Body of pancreas (tissue), 4 donors: ENCODE measurements at places on chromosomes 16 and 17.

- H3K4me3 ChIP-seq, result no peak overlapping the region
- H3K27me3 ChIP-seq, result no peaks in the 10 kb centered on the region
- peaks cover 50% of the 10 kb centered on the region for H3K4me1 ChIP-seq
- no peak overlapping the region for H3K27ac ChIP-seq
- no peaks in the 10 kb centered on the region for H3K36me3 ChIP-seq
These were observed 1.1 kb upstream of the LCMT1 start for GRCh38 chr16:25110387-25110947.

DNA sequence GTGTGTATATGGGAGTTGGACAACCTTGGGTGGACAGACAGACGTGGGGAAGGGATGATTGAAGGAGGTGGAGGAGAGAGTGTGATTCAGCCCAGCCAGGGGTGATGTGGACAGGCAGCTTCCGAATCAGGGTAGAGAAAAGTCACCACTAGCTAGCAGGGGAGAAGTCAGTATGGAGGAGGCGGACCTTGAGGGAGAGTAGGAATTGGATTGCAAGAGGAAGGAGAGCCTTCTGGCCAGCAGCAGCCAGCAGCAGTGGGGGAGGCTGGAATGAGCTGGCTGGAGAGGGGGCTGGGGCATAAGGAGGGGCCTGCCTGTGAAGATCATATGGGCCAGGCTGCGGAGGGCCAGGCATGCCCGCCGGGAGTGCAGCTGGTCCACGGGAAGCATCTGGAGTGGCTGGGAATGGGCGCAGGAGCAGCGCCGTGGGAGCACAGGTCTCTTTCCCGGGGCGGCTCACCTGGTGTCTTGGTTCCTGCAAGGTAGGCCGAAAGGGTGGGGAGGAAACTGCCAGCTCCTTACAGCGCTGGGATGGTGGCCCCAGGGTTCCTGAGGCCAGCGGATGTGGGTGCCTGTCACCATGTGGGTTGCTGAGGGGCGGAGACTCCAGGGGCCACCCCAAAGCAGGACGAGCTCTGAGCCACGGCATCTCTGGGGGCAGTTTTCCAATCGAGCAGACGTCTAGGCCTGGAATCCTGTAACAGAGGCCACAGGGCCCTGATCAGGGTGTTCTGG is 235.3 kb downstream of the SEC14L1 start:
- no peak overlapping the region for H3K4me3 ChIP-seq
- no peaks in the 10 kb centered on the region for H3K36me3 ChIP-seq
- peaks cover 95% of the 10 kb centered on the region for H3K4me1 ChIP-seq
- no peaks in the 10 kb centered on the region for H3K27me3 ChIP-seq

DNA sequence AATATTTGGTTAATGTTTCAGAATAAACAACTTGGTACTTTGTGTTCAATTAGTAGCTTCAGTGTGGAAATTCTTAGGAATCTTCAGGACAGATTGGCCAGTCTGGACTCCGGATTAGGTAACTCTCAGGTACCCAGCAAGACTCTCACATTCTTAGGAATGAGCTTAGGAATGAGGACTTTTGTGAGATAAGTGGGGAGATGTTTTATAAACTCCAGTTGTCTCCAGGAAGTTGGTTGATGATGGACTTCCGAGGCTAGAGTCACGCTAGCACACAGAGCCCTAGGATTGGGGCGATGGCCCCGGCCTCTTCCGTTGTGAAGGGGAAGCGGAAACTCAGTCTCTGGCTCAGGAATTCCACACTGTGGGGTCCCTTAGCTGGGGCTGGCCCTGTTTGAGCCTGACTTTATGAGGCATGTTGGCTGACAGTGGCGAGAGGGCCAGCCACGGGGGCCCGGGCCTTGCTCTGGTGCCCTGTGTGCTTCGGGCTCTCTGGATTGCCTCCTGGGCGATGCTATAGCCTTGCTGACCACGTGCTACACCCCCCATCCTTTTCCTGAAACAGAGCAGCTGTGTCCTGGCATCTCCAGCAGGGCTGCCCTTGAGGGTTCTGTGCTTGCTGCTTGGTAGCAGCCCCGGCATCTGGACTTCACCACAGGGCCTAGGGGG is 32.4 kb downstream of the RAB11FIP3 start:
- no peak overlapping the region for H3K4me3 ChIP-seq
- no peaks in the 10 kb centered on the region for H3K36me3 ChIP-seq
- no peaks in the 10 kb centered on the region for H3K27me3 ChIP-seq
- H3K4me1 ChIP-seq, result peaks cover 37% of the 10 kb centered on the region

- DNase-seq, result no peak
- no peaks in the 10 kb centered on the region for H3K27me3 ChIP-seq
- H3K4me3 ChIP-seq, result no peak overlapping the region
- H3K4me1 ChIP-seq, result peaks cover 38% of the 10 kb centered on the region
These were observed 19.1 kb downstream of the ETV4 start for GRCh38 chr17:43526886-43527648.

- H3K36me3 ChIP-seq, result no peaks in the 10 kb centered on the region
- peaks cover 6% of the 10 kb centered on the region for H3K4me1 ChIP-seq
- H3K27me3 ChIP-seq, result no peaks in the 10 kb centered on the region
- no peak for DNase-seq
These were observed 5.2 kb downstream of the PECAM1 start for GRCh38 chr17:64385187-64386083.

GRCh38 chr16:11564046-11564926 is 22.4 kb downstream of the LITAF start:
- no peaks in the 10 kb centered on the region for H3K36me3 ChIP-seq
- DNase-seq, result no peak
- peak overlapping the region; percentile 59 for H3K27ac ChIP-seq
- H3K27me3 ChIP-seq, result no peaks in the 10 kb centered on the region
- peaks cover 38% of the 10 kb centered on the region for H3K4me1 ChIP-seq

- H3K27ac ChIP-seq, result peak overlapping the region; percentile 48
- no peaks in the 10 kb centered on the region for H3K27me3 ChIP-seq
- peaks cover 71% of the 10 kb centered on the region for H3K4me1 ChIP-seq
- no peaks in the 10 kb centered on the region for H3K36me3 ChIP-seq
- H3K4me3 ChIP-seq, result no peak overlapping the region
These were observed 22.1 kb downstream of the MYO18A start for GRCh38 chr17:29158096-29158487.

DNA sequence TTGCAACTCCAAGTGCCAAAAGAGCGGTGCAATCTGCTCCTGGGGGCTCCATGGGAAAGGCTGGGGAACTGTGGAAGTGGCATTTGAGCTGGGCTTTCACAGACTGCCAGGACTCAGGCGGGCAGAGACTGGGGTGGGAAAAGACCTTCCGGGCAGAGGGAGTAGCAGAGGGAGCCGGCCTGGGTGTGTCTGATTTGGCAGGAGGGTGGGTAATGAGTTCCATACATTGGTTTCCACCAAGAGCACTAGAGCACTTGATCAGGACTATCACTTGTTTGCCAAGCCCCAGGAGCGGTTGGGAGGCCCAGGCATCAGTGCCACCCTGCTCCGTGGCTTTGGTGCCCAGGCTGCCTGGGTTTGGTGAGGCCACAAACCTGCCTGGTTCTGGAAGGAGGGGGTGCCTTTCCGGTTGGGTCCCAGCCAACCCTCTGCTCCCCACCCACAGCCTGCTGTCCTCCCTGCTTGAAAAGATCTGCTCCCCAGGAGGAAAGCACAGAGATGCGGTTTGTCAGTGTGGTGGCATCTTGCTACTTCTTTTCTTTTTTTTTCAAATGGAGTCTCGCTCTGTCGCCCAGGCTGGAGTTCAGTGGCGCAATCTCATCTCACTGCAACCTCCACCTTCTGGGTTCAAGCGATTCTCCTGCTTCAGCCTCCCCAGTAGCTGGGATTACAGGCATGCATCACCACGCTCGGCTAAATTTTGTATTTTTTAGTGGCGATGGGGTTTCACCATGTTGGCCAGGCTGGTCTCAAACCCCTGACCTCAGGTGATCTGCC is 3.5 kb upstream of the TRIM47 start:
- H3K27ac ChIP-seq, result no peak overlapping the region
- H3K27me3 ChIP-seq, result no peaks in the 10 kb centered on the region
- no peak for DNase-seq
- no peak overlapping the region for H3K4me3 ChIP-seq
- peaks cover 20% of the 10 kb centered on the region for H3K4me1 ChIP-seq

DNA sequence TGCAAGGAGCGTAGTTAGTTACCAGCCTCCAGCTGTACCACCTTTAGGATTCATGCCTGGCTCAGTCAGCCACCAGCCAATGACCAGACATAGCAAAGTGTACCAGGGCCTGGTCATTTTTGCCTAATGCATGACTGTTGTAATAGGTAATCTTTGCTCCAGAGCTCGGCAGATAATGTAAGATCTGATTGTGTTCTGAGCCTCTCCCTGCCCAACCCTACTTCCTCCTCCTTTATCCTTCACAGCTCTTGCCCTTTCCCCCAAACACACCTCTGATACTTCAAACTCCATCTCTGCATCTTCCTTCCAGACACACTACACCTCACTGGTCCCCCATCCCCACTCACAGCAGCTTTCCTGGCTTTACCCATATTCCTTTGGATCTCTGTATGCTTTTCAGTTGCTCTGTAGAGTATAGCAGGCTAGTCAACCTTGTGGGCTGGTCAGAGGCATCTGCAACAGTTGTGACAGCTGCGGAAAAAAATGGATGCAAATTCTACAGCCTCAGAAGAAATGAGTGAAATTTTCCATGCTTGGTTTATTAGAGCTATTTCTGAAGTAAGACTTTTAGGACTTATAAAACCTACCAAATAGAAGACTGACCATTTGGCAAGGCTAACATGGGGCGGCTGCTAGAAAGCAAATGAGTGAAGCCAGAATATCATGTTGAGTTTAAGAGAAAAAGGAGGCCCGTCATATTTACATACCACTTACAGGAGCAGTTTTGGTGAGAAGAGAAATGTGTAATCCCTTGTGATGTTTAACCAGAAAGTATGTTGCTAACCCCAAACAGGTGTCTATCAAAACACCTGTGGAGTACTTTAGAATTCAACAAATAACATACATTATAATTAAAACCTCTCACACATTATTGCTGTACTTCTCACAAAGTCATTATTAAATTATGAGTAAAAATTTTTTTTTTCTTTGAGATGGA is 19.9 kb upstream of the C16orf87 start:
- H3K36me3 ChIP-seq, result no peaks in the 10 kb centered on the region
- H3K27ac ChIP-seq, result no peak overlapping the region
- H3K4me1 ChIP-seq, result peaks cover 18% of the 10 kb centered on the region
- H3K4me3 ChIP-seq, result no peak overlapping the region

DNA sequence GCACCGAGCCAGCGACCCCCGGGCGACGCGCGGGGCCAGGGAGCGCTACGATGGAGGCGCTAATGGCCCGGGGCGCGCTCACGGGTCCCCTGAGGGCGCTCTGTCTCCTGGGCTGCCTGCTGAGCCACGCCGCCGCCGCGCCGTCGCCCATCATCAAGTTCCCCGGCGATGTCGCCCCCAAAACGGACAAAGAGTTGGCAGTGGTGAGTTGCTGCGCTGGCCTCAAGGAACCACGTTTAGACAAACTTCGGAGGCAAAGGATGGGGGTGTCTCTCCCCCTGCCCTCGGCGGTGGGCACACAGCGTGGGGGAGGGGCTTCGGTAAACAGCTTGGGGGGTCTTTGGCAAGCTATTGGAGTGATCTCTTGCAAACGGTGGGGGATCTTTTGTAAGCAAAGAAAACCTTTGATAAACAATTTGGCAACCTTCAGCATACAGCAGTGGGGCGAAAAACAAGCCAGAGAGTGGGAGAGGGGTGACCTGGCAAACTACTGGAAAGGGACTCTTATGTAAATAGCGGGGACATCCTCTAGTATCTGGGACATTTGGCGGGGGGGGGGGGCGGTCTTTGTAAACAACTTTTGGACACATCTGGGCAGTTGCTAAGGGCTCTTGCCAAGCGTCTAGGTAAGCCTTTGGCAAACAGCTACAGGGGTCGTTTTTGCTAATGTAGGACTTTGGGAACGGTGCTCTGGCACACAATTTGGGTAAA is 587 bp downstream of the MMP2 start:
- H3K36me3 ChIP-seq, result no peaks in the 10 kb centered on the region
- no peak overlapping the region for H3K4me3 ChIP-seq
- DNase-seq, result no peak
- peak overlapping the region; percentile 0 for H3K27ac ChIP-seq

- DNase-seq, result no peak
- peak overlapping the region; percentile 72 for H3K27ac ChIP-seq
- H3K36me3 ChIP-seq, result no peaks in the 10 kb centered on the region
- peaks cover 26% of the 10 kb centered on the region for H3K4me1 ChIP-seq
- H3K4me3 ChIP-seq, result no peak overlapping the region
These were observed 16.7 kb upstream of the TOB1 start for GRCh38 chr17:50882851-50883250.

DNA sequence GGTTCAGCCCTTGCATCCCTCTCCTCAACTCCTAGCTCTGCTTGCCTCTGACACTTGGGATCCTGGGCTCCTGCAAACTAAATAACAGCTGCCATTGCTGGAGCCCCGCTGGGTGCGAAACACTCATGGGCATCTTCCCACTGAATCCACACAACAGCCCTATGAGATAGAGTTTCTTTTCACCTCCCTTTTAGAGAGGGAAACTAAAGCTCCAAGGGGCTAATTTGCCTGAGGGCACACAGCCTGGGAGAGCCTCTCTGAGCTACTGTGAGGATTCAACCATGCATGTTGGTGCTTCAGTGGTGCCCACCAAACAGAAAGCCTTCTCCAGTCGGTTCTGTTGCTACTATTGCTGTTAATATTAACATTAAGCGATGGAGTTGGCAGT is 4.0 kb downstream of the ACBD4 start:
- H3K4me3 ChIP-seq, result no peak overlapping the region
- DNase-seq, result no peak
- H3K27ac ChIP-seq, result no peak overlapping the region
- H3K4me1 ChIP-seq, result peaks cover 41% of the 10 kb centered on the region
- no peaks in the 10 kb centered on the region for H3K36me3 ChIP-seq

DNA sequence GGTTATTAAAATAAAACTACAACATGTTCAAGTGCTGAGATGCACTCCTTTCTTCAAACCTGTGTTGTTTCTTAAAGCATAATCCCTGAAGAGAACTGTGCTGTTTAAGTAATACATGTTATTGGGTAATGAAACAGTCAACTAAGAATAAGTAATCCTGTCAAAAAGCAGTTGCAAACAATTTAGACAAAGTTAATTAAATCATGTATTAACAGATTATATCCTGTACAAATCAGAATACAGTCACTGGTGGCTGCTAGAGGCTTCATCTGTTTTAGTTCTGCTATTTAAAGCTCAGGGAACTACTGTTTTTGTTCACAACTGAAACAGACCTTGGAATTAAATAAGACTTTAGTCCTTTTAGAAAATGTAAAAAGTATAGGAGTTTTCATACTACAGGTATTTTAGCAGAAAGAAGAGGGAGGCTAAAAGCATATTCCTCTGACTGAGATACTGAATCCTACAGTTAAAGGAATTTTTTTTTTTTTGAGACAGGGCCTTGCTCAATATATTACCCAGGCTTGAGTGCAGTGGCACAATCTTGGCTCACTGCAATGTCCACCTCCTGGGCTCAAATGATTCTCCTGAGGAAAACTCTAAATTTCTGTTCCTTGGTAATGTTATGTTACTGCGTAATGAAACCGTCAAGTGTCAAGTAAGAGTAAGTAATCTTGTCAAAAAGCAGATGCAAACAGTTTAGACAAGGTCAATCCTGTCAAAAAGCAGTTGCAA is 27.3 kb upstream of the ITGA2B start:
- peak overlapping the region; percentile 18 for H3K27ac ChIP-seq
- no peaks in the 10 kb centered on the region for H3K27me3 ChIP-seq
- peaks cover 6% of the 10 kb centered on the region for H3K4me1 ChIP-seq
- DNase-seq, result no peak
- no peaks in the 10 kb centered on the region for H3K36me3 ChIP-seq
- no peak overlapping the region for H3K4me3 ChIP-seq
